ENCODE measurements at places on chromosomes 4 and X.

DNA sequence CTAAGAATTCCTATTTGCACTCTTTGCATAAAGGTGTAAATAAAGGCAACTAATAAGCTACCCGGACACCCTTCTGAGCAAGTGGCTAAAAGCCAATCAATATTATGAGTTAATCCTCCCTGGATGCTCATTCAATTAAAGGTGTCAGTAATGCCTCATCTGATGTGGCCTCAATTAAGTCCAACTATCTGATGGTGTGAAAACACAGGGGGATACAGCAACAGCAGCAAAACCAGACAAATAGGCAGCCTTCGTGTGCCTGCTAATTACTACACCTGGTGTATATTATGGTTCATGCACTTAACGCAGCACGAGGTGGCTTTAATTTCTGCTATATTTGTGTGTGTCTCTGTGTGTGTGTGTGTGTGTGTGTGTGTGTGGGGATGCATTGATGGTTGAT lies 244.4 kb downstream of the DCLK2 start:
- DNase-seq, result no peak

DNA sequence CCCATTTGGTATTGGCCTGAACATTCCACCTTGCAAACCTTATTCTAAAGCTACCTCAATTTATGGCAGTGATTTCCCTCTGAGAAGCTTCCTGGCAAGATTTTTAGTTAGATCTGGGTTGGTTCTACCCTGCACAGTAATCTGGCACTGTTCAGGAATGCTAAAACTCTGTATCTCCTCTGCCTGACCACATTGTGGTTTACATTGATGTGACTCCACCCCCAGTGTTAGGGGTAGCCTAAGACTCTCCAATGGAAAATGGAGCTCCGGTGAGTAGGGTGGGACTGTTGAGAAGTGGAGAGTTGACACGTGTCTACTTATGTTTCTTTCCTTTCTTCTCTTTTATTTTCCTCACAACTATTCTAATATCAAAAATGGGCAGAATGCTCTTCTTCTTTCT lies 45.4 kb downstream of the BMPR1B start:
- DNase-seq, result no peak

- no peak for DNase-seq
Observed at GRCh38 chrX:119745283-119745848, 13.0 kb upstream of the SOWAHD start.

- DNase-seq, result no peak
Observed at GRCh38 chr4:188779581-188779980, 640.3 kb downstream of the TRIML1 start.

DNA sequence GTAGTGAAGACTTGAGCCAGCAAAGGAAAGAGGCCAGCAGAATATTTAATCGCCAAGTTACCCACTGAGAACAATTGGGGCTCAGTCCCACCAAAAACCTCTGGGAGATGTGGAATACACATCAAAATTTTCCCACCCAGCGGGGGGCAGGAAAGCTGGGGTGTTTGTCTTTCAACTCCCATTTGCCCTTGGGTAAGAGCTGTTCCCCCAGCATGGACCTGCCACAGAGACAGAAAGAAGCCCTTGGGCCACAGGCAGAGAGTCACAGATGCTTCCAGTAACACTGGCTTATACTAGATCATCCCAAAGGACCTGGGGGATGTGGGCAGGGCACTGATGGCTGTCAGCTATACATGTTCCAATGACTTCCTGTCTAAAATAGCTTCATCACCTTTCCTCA lies 18.9 kb upstream of the FBXW7 start:
- DNase-seq, result no peak

GRCh38 chr4:148435654-148436406 lies 6.4 kb downstream of the NR3C2 start:
- DNase-seq, result no peak

GRCh38 chrX:79588233-79588632 lies 221.1 kb upstream of the ITM2A start:
- no peak for DNase-seq

DNA sequence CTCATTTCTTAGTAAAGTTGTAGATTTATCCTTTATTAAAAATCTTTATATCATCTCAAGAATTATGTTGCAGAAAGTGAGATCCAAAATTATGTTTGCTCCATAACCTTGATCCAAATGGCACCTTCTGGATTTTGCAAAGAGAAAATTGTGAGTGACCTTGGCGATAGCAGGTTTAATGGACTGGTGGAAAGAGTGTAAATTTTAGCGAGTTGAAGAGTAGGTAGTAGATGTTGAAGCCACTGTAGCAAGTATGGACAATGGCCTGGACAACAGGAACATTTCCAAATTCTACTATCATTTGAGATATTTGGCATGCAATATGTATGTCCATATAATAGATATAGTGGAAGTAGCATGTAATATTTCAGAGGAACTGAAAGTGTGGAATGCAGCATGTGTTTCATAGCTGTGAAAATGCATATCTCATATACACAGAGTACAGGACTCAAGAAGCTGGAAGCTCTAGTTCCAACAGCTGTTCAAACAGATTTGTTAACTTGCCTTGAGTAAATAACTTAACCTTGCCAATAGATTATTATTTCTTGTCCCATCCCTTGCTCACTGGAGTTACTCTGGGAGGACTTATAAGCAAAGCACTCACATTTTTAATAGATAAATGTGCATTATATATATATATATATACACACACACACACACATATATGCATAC lies 152.5 kb upstream of the TLL1 start:
- DNase-seq, result no peak

DNA sequence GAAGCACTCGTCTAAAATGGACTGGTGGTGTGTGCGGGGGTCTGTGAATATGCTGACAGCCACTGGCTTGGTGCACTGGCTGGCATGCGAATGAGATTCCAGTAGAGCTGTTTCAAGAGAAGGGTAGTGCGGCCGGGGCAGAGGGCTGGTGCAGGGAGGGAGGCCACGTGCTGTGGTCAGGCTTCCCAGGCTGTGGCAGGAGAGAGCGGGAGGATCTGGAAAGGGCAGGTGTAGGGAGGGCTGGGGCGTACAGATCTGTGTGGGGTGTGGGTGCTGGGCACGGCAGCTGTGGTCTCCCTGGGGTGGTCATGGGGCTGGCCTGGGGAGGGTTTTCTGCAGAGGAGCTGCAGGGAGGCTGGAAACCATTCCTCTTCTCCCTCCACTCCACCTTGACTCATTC lies 30.2 kb downstream of the SORCS2 start:
- no peak for DNase-seq

DNA sequence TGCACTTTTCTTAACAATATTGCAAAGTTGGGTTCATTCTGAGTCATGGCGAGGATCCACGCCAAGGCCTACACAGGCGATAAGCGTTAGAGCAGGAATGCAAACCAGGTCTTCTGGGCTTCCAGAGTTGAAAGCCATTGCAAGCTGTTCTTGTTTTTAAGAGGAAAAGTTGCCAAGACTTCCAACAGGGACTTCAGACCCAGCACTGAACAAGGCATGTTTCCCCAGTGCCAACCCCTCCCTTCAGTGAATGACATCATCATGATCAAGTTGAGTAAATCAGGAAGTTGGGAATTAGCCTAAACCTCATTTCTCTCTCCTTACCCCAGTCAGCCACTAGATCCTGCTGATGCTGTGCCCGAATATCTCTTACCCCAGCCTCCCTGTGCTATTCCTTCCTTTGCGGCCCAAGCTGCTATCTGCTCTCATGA lies 355.1 kb downstream of the HS3ST1 start:
- no peak for DNase-seq

DNA sequence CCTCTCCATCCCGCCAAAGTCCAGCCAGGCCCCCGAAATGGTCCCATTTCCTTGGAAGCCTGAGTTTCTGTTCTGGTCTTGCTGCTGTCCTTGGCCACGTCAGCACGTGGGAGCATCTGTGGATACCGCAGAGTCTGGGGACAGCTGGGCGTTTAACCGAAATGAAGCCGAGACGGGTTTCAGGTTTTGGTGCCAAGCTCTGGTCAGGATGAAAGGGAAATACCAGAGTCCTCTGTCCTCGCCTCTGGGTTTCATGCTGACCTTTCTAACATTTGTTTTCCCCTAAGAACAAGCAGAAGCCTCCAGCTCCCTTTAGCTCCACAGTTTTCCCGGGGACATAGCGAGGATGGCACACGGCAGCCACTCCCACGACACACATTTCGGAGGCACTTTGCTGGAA lies 19.7 kb downstream of the SHOX start:
- DNase-seq, result no peak

DNA sequence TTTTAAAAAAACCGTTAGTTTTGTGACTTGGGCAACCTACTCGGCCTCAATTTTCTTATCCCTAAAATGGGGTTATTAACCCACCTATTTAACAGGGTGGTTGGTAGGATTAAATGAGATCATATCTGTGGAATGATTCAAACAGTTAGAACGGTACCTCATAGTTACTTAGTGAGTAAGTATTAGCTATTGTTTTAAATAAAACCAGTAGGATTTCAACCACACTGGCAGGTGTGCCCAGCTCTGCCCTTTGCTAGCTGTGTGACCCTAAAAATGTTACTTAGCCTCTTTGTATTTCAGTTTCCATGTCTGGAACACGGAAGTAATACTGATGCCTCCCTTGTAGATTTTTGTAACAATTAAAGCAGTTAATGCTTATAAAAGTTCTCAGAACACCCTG lies 225.8 kb upstream of the SPRY1 start:
- DNase-seq, result no peak

- DNase-seq, result no peak
Observed at GRCh38 chr4:134862116-134862515, 660.5 kb upstream of the PABPC4L start.

Measured in NCI-H1105 treated with DMSO at 0.1 percent for 48 hours (cell line).